ENCODE measurements at places on chromosomes 1 and 21.
A peak's percentile ranks its signal among the peaks of the same experiment; 100 is the strongest.

GRCh38 chr1:25875154-25875855 is at the start of gene PAQR7:
TSS of gene PAQR7 (minus strand) at chr1:25875708. CDS start at chr1:25863839, 11,869 bp downstream.
- peak; percentile 89 for DNase-seq

DNA sequence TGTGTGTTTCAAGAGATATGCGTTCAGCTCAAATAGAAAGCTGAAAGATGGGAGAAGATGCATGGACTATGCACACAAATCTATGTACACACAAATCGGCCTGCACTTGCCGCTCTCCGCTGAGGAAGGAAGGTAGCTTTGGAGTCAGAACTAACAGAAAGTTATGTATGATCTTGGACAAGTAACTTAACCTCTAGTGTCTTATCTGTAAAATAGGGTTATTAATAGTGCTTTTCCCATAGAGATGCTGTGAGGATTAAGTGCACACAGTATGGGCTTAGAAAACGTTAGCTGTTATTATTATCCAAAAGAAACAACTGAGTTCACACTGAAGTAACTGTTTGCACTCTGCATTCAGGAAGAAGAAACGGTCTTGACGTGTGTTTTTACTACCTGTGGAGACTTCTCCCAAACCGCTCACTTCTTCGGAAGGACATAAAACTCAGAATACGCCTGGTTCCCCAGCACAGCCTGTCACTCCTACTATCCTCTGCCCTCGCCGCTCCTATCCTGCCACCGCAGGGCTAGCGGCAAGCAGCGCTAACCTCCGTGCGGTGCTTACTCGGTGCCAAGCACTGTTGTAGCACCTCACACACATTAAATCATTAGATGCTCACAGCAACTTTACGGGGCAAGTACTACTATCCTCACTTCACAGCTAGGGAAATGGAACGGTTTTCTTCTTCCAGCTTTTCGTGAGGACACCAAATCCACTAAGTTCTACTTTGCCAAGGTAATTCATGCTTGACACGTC is 1.3 kb downstream of the TGFBR3 start:
- DNase-seq: peak; percentile 50

- DNase-seq: peak; percentile 19
Observed at GRCh38 chr1:99627615-99628014, 18.3 kb upstream of the PALMD start.

- no peak for DNase-seq
Observed at GRCh38 chr1:12204140-12204539, 25.7 kb upstream of the VPS13D start.

- no peak for DNase-seq
Observed at GRCh38 chr1:119550381-119550780, 43.4 kb downstream of the HSD3B1 start.

GRCh38 chr1:185300152-185300551 is 16.9 kb downstream of the IVNS1ABP start:
- peak; percentile 23 for DNase-seq

- no peak for DNase-seq
Observed at GRCh38 chr1:50135716-50136115, 27.0 kb downstream of the ELAVL4 start.

DNA sequence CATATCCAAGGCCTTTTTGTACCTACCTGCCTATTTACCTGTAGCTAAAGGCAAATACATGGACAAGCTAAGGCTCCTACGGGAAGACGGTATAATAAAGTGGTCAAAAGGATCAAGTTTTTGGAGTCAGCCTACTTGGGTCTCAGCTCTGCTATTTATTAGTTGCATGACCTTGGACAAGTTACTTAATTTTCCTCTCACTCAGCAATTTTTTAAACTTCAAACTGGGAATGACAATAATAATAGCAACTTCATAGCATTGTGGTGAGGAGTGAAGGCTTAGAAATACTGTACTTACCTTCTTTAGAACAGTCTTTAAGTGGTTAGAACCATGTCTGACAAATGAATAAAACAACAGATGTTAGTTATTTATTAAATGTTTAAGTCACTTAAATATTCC is 60.2 kb upstream of the SLC35F3 start:
- DNase-seq: no peak

DNA sequence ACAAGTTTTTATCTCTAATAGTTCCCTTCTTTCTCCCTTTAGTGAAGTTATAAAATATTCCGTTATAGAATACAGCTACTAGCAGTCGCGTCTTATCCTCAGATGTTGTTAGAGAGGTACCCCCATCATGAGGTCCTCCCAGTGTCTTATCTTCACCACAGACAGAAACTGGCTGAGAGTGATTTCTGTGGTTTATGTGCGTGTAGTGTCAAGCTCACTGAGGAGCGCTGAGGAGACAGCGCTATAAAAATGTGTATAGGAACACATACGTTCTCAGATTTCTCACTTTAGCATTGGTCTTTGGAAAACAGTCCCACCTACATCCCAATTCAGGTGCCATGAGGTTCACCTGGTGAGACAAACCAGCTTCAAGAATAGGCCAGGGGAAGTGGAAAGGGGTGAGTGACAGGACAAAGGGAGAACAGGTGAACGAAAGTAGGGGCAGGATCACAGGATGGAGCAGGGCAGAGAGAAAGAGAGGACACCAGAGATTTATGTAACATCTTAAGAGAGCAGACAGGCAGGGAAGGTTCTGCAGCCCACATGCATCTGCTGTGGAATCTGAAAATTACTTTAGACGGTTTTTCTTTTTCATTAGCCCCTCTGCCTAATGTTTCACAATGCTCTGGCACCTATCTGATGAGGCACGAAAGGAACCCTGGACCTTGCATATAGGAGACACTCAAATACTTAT is 2.7 kb upstream of the PLEKHO1 start:
- peak; percentile 40 for DNase-seq

GRCh38 chr1:152388889-152389288 is 25.2 kb downstream of the CRNN start:
- no peak for DNase-seq

GRCh38 chr1:225930566-225930965 is 6.5 kb upstream of the PYCR2 start:
- no peak for DNase-seq

DNA sequence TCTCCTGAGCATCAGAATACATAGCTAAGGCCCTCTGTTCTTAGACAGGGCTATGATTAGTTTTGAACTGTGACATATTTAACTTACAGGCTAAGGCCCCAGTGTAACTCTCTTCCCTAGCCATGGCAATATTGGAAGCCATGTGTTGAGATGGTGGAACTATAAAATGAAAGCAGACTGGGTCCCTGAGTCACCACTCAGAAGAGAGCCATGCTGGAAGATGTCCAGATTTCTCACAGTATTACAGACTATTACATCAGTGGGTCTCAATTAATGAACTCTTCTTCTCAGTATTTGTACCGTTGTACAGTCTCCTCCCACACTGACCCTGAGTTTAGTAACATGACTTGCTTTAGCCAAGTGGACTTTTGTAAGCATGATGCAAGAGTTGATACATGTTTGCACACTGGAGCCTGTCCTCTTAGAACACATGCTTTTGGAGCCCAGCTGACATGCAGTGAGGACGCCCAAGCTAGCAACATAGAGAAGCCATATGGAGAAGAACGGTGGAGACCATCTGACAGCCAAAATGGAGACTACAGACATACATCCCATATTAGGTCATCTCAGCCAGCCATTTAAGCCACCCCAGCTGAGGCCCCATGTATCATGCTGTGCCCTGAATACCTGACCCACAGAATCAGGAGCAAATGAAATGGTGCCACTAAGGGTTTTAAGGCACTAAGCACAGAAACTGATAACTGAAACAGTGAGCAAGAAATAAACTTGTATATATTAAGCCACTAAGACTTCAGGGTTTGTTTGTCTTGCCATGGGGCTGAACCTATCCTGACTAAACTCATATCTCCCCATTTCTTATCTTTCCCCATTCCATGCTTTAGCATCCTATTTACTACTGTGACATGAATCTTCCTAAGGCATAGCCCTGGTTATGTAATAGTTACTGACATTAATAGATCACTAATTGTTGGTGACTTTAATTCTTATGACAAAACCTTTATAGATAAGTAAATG is 24.4 kb downstream of the TBX15 start:
- DNase-seq: no peak

GRCh38 chr1:60906526-60906925 is 175.8 kb upstream of the NFIA start:
- no peak for DNase-seq

DNA sequence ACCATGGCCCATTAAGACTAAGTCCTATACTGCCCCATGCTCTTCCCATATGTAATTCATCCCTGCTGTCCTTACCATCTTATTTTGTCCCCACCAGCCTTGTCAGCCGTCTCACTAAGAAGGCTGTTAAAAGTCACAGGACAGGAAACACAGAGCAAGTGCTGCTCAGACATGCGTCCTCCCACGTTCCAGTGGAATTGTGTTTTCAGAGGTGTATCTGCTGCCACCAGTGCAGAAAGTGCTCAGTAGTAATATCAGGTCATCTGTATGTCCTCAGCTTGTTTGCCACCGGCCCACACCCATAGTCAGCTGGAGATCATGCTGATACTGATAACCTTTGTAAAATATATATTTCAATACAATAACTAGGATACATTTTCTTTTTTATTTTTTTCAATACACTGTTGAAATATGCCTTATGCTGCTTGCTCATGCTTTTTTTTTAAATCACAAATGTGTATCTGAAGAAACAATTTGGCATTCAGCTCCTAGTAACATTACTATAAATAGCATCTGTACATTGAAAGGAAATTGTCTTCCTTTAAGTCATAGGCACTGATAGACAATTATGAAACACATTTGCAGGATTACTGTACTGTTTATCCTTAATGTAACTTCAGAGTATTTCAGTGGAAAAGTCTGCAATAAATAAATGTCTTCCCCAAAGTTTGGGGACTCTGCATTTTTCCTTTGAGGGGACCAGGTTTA is 156.9 kb downstream of the EDEM3 start:
- DNase-seq: no peak

DNA sequence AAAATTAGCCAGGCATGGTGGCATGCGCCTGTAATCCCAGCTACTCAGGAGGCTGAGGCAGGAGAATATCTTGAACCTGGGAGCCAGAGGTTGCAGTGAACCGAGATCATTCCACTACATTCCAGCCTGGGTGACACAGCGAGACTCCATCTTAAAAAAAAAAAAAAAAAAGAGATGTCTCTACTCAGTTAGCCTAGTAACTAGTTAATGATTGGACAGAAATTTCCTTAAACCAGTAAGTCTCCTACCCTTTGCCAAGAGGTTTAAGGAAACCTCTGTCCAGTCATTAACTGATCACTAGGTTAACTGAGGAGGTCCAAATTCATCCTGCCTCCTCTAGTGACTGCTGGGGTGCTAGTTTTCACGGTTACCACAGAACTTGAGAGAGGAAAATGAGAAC is 143.9 kb upstream of the UBE2U start:
- no peak for DNase-seq

DNA sequence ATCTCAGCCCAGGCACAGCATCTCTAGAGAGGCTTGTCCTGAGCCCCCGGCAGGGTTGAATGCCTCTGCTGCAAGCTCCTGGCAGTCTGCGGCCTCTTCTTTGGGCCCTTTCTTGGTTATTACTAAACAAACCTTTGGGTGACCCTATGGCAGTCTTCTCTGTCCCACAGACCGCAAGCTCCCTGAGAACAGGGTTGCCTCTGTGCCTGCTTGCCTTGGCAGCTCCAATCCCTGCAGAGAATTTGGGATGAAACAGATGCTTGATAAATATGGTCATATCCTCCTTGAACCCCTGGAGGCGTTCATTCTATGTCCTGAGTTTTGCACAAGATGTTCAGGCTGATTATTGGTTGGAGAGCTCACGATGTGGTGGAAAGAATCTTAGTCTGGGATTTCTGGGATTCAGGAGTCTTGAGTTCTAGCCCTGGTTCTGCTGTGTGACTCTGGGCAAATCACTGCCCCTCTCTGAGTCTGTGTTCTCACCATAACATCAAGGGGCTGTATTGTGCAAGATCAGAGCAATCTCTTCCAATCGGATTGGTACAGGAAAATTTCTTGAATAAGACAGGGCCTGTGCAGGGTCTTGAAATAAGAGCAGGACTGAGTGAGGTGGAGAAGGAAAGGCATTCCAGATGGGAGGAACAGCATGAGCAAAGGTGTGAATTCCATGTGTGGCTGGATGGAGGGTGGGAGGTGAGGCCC is 49.6 kb downstream of the EDN2 start:
- DNase-seq: no peak

DNA sequence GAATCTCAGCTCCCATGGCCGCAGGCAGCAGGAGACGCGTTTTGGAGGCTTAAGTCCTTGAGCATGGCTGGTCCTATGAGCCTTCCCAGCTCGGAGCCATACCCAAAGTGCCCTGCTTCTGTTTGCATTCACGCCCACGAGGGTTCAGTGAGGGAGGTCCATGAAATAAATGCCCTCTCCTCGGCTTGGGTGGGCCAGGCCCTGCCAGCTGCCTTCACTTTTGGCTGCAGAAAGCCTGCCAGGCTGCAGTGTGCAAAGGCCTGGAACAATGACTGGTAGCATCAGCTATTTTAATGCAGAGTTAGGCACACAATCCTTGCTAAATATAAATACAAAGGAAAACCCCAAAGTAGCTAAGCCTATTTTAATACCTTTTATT is 49.4 kb downstream of the H3-3A start:
- DNase-seq: no peak

DNA sequence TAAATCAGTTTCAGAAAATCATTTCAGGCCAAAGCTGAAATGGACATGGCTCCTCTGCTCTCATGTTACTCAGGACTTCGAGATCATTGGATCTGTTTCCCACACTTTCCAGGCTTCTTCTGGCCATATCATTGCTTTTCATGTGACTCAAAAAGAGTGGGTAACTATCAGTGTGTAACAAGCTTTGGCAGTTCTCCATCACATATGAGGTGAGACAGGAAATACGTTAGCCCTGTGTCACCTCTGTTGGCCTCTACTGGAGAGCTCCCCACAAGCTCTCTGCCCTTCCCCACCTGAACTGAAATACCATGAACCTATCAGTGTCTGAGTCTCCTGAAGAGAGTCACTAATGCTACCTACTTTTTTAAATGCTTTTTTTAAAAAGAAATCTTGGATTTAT is 128.2 kb downstream of the LBR start:
- no peak for DNase-seq

- no peak for DNase-seq
Observed at GRCh38 chr1:111895469-111895868, 94.0 kb downstream of the KCND3 start.

DNA sequence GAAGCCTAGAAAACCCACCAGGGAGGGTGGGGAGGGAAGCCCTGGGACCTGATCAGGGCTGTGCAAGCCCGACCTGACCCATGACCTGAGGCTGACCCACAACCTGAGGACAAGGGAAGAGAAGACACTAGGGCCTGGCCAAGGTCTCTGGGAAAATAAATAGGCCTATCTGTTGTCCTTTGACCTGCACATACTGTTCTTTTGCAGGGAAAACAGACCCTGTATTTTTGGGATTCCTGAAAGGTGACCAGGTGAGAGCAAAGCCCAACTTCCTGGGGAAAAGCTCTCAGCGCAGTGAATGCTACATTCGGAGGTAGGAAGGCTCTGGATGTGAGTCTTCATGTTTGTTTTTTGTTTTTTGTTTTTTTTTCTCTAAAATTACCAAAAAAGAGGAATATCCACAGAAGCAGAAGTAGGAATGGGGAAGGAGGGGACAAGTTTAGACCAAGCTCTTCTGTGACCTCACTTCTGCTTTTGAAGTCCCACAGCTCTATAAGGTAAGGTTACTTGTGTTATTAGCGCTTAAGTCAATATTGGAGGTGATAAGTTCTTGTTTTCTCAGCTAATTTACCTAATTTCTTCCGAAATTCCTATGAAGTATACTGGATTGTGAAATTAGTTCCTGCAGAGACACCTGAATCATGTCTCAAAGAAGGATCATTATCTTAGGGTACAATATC is 26.2 kb upstream of the LYST start:
- no peak for DNase-seq

All from NCI-H1417 (cell line).